WTC11 (cell line): ENCODE measurements at places on chromosomes 16 and 17. TPM values are rescaled to one million over a fixed set of nuclear protein-coding genes. Genes with fewer than 3 reads are reported as not detected.

- peak within 1 kb of the TSS; percentile 77 for H3K4me3 ChIP-seq
- peak; percentile 77 for DNase-seq
- H3K27me3 ChIP-seq = no peaks in the 10 kb centered on the region
- no peaks in the 10 kb centered on the region for H3K4me1 ChIP-seq
These were observed at the start of gene CDT1 for GRCh38 chr16:88803264-88803987. Gene CDT1, plus strand, starts transcription at chr16:88803789. Its CDS starts 43 bp downstream, at chr16:88803832.

- H3K4me1 ChIP-seq = peaks cover 6% of the 10 kb centered on the region
- H3K27me3 ChIP-seq = no peaks in the 10 kb centered on the region
- DNase-seq = no peak
- H3K4me3 ChIP-seq = no peak overlapping the region
- H3K36me3 ChIP-seq = no peaks in the 10 kb centered on the region
- no peak overlapping the region for H3K27ac ChIP-seq
These were observed 27.8 kb upstream of the MFSD6L start for GRCh38 chr17:8826808-8827435.

The NPIPA2 gene
- 12.1 to 20.8 TPM (median 19.5 TPM) in 3 replicates for total RNA-seq

The KRTAP4-5 gene
- not detected in 3 replicates for total RNA-seq
